ENCODE measurements at places on chromosomes 13 and 19. TPM values are rescaled to one million over a fixed set of nuclear protein-coding genes. Genes with fewer than 3 reads are reported as not detected.

IGFL1 gene
- not detected for total RNA-seq

DMKN gene
- total RNA-seq: 1.6 TPM

BRSK1 gene
- total RNA-seq: 3.5 TPM

RYR1 gene
- total RNA-seq: 2.7 TPM

ZNF541 gene
- total RNA-seq: under 0.01 TPM

DNA sequence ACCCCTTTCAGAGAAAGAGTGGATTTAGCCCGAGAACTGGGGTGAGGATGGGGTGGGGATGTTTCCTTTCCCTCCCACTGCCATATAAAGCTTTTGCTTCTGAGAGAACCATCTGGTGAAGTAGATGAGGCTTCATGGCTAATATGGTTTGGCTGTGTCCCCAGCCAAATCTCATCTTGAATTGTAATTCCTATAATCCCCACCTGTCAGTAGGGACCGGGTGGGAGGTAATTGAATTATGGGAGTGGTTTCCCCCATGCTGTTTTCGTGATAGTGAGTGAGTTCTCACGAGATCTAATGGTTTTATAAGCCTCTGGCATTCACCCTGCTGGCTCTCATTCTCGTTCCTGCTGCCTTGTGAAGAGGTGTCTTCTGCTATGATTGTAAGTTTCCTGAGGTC lies 270.9 kb downstream of the LMO7 start:
- no peak for DNase-seq

DNA sequence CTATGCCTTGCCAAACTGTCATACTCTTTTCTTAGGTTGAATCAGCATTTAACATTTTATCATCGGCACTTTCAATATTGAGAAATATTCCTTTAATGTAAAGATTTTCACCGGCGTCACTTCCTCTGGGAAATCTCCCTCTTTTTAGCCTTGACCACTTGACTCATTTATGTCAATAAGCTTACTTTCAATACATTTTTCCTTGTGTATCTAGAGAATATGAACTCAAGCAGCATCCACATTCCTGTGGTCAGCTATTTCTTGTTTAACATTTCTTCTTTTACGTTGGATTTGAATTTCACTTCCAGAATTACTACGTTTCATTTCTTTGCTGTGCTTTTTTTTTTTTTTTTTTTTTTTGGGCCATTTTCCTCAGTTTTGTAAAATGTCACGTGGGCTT lies 271.2 kb upstream of the HTR2A start:
- no peak for DNase-seq

DNA sequence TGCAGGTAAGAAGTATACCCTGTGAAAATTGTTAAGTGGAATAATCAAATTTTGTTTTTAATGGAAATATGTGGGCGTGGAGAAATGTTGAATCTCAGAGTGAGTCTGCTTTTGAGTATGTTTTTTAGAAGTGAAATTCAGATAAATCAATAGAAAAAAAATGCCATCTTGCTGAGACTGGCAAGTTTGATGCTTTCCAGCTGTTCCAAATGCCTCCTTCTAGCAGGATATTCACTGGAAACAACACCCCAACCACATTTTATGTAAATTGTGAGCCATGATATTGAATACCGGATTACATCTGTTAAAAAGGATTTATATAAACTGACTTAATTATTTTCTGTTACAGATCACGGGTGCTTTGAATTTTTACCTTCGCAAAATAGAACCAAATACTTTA lies 115.4 kb downstream of the ITGBL1 start:
- no peak for DNase-seq

GRCh38 chr13:114161644-114162532 lies 17.2 kb upstream of the CFAP97D2 start:
- DNase-seq: peak; percentile 56

- no peak for DNase-seq
Observed at GRCh38 chr13:39770221-39771090, 115.0 kb downstream of the COG6 start.

- DNase-seq: no peak
Observed at GRCh38 chr13:76741624-76742023, 144.6 kb downstream of the KCTD12 start.

DNA sequence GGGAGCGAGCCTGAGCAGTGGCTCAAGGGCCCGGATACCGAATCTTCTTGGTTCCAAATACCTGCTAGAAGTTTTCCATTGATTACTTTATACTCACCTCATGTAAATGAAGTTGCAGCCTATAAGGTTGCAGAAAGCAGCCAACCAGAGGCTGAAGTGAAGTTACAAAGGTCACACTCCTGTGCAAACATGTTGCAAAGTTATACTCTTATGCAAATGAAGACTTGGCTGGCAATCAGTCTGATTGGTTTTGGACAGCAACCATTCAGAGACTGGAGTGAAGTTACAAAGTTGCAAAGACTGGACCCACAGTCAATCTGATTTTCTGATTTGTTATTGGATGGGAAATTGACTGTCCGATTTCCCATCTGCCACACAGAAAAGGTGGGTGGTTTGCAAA lies 152.5 kb downstream of the GGACT start:
- DNase-seq: no peak

- DNase-seq: no peak
Observed at GRCh38 chr13:113342820-113343691, 20.9 kb downstream of the GRTP1 start.

- no peak for DNase-seq
Observed at GRCh38 chr19:36377541-36378178, 1.3 kb downstream of the ZFP14 start.

DNA sequence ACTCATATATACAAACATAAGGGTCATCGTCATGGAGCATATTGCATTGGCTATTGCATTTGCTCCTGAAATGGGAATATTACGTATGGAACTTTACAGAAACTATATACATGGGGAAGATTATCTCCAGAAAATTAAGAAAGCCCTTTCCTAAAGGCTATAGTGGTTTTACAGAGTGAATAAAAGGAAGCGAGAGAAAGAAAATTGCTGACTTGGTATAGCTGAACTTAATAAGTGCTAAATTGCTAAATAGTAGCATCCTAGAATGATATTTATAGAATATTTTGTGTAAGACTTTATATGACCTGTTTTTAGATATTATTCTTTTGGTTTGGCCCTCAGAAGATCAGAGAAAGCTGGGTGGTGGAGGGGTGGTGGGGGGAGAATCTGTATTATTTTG lies 114.6 kb downstream of the FLT1 start:
- no peak for DNase-seq

GRCh38 chr13:62653371-62653770 lies 1237.7 kb upstream of the PCDH20 start:
- no peak for DNase-seq
